ENCODE measurements at places on chromosomes 7 and 10. TPM values are rescaled to one million over a fixed set of nuclear protein-coding genes. Genes with fewer than 3 reads are reported as not detected.
A peak's percentile ranks its signal among the peaks of the same experiment; 100 is the strongest.

DNA sequence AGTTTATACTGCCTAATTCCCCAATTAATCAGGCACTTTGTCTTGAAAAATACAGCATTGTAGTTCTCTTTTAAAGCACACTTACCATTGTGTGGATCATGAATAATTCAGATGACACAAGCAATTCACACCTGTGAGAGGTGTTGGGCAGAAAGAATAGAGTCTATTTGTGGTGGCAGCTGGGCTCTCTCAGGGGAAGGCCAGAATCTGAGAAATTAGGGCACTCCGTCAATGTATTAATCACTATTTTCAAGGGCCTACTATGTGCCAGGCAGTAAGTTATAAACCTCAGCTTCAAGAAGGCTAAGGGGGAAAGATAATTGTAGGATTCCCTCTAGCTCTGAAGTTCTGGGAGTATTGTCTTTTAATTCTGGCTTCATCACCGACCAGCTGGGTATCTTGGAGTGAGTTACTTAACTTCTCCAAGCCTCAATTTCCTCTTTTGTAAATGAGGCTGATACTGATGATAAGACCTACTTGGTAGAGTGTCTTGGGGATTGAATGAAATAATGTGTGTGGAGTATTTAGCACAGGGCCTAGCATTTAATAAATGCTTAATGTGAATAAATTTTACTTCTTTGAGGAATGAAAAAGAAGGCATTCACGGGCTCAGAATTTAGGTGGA lies 2.5 kb downstream of the CHN2 start:
- DNase-seq = no peak

- peak; percentile 61 for DNase-seq
Measured at GRCh38 chr7:106283831-106284713, 711 bp downstream of the NAMPT start.

GRCh38 chr10:76649254-76649653 lies 988.4 kb downstream of the KCNMA1 start:
- DNase-seq = no peak

DDX56 gene
- total RNA-seq = 28.4 TPM

DNA sequence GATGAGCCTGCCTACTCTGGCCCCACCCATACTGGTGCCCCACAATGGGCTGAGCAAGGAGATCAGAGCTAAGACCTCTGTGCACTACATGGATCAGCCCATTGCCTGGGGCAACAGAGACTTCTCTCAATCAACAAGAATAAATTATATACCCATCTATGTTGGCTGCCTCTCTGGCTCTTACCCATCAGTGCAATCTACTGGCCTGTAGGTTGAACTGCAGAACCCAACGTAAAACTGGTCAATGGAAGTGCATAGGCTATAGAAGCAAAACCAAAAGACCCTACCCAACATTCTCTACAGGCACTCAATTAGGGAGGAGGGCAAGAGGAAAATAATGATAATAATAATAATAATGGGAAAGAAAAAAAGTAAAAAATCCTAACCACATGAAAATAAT lies 574.3 kb downstream of the MAGI2 start:
- no peak for DNase-seq

WNT8B gene
- total RNA-seq = 0.72 TPM

GRCh38 chr10:88913127-88913526 lies 33.1 kb downstream of the STAMBPL1 start:
- peak; percentile 49 for DNase-seq

DNA sequence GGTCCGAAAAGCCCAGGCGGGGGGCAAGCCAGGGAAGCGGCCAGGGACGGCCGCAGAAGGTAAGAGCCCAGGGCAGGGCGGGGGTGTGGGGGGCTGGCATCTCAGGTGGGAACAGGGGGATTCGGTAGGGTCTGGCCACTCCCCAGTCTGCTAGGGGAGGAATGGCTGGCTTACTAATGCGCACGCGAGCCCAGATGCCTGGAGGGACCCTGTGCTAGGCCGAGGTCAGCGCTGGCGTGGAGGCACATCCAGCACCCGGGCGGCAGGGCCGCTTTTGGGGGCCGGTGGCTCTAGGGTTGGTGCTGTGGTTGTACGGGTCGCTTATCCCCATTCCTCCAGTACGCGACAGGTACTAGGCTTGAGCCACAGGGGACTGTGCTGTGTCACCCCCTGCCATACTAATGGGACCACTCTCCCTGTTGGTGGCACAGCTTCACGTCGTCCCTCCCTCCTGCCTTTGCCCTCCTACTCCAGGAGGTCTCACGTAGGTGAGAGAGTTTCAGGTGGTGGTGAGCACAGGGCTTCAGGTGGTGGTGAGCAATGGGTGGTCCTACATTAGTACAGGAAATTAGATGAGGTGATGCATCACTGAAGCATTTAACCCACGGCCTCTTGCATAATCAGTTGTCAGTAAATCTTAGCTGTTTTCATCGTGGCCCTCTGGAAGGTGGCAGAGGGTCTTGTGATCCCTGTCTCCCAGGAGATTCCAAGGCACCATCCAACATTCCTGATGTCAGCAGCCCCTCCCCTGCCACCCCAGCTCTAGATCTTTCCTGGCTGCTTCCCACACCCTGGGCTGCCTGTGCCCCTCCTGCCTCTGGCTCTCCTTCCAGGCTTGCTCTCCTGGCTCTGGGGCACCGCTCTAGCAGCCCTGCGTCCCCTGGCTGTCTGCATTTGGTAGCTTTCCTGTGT lies 971 bp downstream of the AEBP1 start:
- DNase-seq = peak; percentile 65

GRCh38 chr10:124166431-124167125 lies 73.2 kb upstream of the CHST15 start:
- DNase-seq = no peak

- no peak for DNase-seq
Measured at GRCh38 chr7:102426268-102427018, 6.9 kb upstream of the ORAI2 start.

DNA sequence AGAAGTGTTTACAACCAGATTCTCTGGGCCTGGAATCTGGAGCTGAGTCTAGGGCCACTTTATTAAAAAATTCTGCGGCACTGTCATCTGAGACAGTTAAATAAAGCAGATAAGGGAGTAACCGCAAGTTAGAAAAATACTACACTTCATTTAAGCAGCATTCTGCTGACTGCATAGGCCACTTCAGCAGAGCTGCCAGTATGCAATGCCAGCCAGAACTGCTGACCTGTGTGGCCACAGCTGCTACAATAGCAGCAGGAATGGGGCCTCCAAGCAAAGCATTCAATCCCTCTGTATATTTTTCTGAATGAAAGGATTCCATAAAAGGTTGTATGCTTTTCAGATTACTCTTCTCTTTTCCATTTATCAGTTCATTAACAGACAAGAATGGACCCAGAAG lies 136.0 kb downstream of the COL28A1 start:
- peak; percentile 10 for DNase-seq

VSIR gene
- 19.0 TPM for total RNA-seq

Data from umbilical cord (tissue), 2 donors.